ENCODE measurements at places on chromosomes 2 and 18. TPM values are rescaled to one million over a fixed set of nuclear protein-coding genes. Genes with fewer than 3 reads are reported as not detected.

GRCh38 chr2:120576509-120577474 lies 158.9 kb upstream of the GLI2 start:
- no peak for DNase-seq

DNA sequence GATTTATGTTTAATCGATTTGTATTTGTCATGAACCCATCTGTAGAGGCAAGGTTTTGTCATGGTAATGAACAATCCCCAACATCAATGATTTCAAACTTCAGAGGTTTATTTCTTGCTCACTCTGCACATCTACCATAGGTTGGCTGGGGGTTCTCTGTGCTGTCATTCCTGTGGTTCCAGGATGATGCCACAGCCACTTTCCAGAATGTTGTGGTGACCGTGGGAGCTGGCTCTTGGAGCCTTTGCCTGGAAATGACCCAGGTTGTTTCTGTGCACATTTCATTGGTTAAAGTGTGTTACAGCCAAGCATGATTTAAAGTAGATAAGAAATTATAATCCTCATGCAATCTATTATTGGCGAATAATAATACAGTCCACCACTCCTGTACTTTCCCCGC lies 28.2 kb upstream of the EPAS1 start:
- DNase-seq = no peak

- DNase-seq = no peak
Observed at GRCh38 chr2:181911830-181912229, 20.3 kb downstream of the ITPRID2 start.

GRCh38 chr2:62467475-62468321 lies 38.3 kb downstream of the TMEM17 start:
- DNase-seq = no peak

DNA sequence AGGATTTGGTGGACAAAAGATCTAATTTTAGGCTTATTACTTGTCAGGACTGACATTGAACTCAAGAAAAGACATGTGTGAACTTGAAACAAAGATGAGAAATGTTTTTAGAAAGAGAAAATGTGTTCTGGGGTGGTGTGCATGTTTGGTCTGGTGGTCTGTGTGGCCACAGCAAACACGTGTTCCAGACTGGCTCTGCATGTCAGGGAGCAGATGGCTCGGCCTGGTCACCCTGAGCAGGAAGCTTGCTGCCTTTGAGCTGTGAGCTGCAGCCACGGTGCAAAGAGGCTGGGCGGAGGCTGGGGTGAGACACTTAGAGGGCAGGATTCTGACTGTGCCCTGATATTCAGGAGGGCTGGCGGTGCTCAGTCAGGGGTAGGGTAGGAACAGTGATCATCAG lies 186.1 kb downstream of the CTIF start:
- no peak for DNase-seq

DNA sequence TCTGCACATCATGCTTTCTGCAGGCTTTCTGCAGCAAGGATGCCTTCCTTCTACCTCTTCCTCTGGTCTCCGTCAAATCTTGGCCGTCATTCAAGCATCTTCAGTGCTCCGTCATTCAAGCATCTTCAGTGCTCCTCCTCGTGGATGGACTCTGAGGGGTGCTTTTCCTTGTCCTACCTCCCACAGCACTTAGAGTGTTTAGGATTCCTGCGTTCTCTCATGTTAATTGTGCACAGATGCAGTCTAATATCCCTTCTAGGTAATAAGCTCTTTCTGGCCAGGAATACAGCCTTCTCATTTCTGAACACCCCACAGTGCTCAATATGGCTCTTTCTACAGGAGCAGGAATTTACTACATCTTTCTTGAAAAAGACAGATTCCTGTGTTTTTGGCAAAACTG lies 59.8 kb downstream of the ZNF236 start:
- DNase-seq = no peak

DNA sequence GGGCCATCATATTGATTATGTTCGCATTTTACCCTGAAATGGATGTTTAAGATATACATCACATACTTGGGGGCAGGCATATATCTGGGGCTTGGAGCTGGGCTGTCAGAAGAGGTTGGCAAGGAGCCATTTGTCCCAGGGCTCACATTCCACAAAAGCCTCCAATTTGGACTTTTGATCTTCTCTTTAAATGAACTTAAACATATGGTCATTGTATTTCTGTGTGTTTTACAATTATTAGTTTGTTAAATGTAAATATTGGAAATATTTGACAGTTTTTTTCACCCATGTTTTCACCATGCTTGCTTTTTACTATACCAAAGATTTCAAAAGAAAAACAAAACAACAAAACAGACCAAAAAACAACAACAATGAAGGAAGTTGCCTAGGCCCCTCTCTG lies 165.8 kb upstream of the MEIS1 start:
- DNase-seq = no peak

GRCh38 chr2:151367571-151367970 lies 10.2 kb downstream of the TNFAIP6 start:
- no peak for DNase-seq

- DNase-seq = no peak
Observed at GRCh38 chr18:49610022-49610445, 48.2 kb downstream of the LIPG start.

DNA sequence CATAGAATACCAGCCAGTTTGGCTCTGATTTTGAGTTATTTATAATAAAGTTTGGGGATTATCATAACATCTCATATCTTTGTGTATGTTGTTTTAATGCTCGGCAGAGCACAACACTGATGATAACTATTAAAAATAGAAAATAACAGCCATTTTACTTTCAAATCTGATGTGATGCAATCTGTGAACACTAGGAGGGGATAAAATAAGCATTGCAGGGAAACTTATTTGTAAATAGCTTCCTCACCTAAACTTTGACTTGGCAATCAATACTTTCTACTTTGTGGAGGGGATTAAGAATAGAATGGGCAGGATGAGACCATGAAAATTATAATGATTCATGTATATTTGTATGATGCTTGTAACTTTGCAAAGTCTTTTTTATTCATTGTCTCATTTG lies 54.4 kb downstream of the USP14 start:
- no peak for DNase-seq

GRCh38 chr2:118185210-118186109 lies 97.2 kb downstream of the INSIG2 start:
- DNase-seq = peak; percentile 56

GRCh38 chr2:178914259-178914849 lies 107.1 kb upstream of the TTN start:
- DNase-seq = peak; percentile 41

- no peak for DNase-seq
Observed at GRCh38 chr2:57740891-57741290, 305.7 kb upstream of the VRK2 start.

- no peak for DNase-seq
Observed at GRCh38 chr2:129923265-129924091, 56.0 kb upstream of the RAB6C start.

DNA sequence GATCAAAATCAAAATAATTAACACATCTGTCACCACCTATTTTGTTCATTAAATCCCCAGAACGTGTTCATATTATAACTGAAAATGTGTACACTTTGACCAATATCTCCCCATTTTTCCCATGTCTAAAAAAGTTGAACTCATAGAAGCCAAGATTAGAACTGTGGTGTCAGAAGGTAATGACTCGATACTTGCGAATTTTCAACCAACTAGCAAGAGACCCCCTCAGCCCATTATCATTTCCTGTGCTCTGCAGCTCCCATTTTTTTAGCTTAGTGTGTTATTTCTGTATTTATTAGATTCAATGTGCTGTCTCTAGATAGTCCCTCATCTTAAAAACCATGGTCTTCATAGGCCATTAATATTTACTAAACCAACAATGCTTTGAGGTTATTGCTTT lies 248.7 kb upstream of the PIK3C3 start:
- DNase-seq = no peak

GRCh38 chr2:42296226-42296625 lies 64.8 kb downstream of the COX7A2L start:
- no peak for DNase-seq

DNA sequence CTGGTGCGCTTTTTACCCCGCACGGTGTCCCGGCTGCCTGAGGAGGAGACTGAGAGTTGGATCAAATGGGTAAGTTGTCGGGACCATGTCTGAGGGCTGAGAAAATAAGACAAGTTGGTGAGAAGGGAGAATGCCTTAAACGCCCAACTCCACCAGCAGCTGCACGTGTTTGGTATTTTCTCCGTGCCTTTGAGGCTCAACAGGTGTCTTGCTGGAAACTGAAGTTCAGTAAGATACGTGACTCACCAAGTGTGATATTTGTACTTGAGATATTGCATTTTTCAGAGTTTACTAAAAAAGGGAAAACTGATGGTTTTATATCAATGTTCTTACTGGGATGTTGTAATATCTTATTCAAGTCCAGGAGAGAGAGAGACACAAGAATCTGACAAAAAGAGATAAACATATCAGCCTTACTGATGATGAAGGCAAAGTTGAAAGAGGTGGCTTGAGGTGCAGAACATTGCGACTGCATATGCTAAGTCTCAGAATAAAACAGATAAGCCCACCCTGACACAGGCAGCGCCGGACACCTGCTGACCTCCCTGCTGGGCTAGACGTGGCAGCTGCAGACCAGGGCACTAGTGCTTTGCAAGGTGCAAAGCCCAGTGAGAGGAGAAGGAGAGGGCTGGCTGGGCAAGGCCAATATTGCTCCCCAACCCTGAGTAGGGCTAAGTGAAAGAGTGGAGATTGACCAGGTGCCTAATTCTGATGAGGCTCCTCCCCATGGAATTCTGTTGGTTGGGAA lies 33.1 kb downstream of the TRPM8 start:
- no peak for DNase-seq

DNA sequence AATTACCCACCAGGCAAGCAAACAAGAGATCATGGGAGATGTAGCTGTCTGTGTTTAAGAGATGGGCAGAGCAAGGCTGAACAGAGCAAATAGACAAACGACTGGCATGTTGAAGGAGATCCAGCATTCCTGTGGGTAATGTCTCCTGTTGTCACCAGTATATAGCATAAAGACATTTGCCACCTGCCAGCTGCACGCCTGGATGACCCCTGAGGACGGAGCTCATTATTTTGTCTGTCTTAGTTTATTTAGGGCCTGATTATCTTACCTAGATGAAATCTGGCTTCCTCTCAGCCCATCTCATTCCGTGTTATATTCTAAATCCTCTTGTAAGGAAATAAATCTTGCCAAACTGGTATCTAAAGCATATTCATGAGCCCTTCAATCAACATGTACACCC lies 510.3 kb upstream of the LINC00305 start:
- DNase-seq = no peak

GRCh38 chr18:41396861-41397260 lies 558.2 kb upstream of the PIK3C3 start:
- no peak for DNase-seq

- no peak for DNase-seq
Observed at GRCh38 chr18:62610351-62610700, 87.5 kb downstream of the ZCCHC2 start.

DNA sequence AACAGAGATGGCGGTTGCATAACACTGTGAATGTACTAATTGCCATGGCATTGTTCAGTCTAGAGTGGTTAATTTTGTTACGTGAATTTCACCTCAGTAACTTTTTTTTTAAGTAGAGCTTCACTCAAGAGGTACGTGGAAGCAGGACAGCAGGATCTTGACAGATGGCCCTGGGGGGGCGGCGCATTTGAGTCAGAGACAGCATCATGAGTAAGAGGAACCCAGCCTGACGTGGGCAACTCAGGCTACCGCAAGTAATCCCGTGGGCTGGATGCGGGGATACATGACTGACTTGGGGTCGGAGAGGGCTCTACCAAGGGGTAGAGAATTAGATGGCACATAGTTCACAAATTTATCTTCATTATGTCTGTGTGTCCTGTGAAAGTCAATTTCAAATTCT lies 38.1 kb upstream of the DAPL1 start:
- no peak for DNase-seq

- DNase-seq = no peak
Observed at GRCh38 chr2:158732573-158733429, 62.3 kb upstream of the DAPL1 start.

- DNase-seq = no peak
Observed at GRCh38 chr2:107728586-107728985, 98.1 kb upstream of the RGPD4 start.

DNA sequence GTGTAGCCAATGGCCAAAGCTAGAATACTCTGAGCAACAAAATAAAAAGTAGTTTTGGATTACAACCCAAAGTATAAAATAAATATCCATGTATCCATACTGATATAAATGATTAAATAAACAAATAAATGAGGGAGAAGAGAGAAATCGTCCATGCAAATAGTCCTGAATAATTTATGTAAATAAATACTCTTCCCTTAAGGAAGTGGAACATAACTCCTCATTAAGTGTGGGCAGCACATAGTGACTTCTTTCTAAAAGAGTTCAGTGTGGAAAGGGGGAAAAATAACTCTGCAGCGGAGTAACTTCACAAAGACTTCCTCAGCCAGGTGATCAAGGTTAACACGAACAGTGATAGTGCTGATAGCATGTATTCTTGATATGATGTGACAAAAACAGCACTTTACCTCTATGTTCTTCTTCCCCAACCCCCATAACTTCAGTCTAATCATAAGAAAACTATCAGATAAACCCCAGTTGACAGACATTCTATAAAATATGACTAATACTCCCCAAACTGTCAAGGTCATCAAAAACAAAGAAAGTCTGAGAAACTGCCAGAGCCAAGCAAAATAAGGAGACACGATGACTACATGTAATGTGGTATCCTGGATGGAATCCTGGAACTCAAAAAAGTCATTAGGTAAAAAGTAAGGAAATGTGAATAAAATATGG lies 30.7 kb downstream of the METTL8 start:
- DNase-seq = no peak

GRCh38 chr2:74201596-74201995 lies 3.2 kb downstream of the MTHFD2 start:
- DNase-seq = no peak

DNA sequence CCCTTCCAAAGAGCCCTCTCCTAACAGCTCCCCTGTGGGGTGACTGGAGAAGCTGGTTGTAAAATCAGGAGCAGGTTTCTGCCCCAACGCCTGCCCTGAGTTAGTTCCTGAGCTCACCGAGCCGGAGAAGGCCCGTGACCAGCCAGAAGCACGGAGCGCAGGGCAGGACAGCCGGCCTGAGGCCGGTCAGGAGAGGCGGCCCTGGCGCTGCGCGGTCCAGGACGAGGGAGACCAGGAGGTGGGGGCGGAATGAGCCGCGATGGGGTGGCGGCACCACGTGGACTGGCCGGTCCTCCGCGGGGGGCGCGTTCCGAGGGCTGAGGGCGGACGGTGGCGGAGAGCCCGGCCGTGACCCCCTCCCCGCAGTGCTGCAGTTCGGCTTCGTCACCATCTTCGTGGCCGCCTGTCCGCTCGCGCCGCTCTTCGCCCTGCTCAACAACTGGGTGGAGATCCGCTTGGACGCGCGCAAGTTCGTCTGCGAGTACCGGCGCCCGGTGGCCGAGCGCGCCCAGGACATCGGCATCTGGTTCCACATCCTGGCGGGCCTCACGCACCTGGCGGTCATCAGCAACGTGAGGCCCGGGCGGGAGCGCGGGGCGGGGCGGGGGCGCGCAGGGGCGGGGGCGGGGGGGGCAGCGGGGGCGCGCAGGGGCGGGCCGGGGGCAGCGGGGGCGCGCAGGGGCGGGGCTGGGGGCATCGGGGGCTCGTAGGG lies 29.0 kb downstream of the ANO7 start:
- peak; percentile 52 for DNase-seq

Gene UGT1A1
- polyA plus RNA-seq = not detected

Gene PKP4
- polyA plus RNA-seq = 1.7 TPM

Gene FIGN
- not detected for polyA plus RNA-seq

Gene DYSF
- 3.4 TPM for polyA plus RNA-seq

Gene M1AP
- polyA plus RNA-seq = not detected

Gene NPHP1
- polyA plus RNA-seq = not detected

Measured in immature natural killer cell (primary cell).